Progenitor cell of endocrine pancreas (in vitro differentiated cells): ENCODE measurements at places on chromosomes 6 and 20.

GRCh38 chr6:155434096-155434495 lies 21.5 kb downstream of the NOX3 start:
- DNase-seq, result no peak

- DNase-seq, result no peak
Measured at GRCh38 chr6:22830463-22830862, 261.1 kb downstream of the HDGFL1 start.

DNA sequence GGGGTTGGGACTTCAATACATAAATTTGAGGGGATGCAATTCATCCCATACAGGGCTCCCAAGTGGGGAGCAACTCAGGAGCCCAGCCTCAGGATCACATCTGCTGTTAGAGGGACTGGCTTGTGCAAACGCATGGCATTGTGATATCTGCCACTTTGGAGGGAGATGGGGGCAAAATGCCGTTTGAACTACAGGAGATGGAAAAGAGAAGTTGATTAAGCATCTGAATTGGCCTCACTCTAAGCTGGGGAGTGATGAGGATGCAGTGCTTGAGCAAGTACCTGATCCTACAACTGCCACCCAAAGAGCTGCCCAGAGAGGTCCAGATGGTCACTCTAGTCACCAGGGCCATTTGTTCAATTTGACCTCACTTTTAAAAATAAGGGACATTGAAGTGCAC lies 2.0 kb downstream of the LY86 start:
- no peak for DNase-seq

- no peak for DNase-seq
Measured at GRCh38 chr6:169805242-169805838, 53.9 kb downstream of the ERMARD start.

GRCh38 chr6:12075067-12075563 lies 63.0 kb downstream of the HIVEP1 start:
- DNase-seq, result no peak

- DNase-seq, result no peak
Measured at GRCh38 chr6:37496951-37497885, 2.5 kb downstream of the CCDC167 start.
